ENCODE measurements at places on chromosomes 1 and 21. TPM values are rescaled to one million over a fixed set of nuclear protein-coding genes. Genes with fewer than 3 reads are reported as not detected.

DNA sequence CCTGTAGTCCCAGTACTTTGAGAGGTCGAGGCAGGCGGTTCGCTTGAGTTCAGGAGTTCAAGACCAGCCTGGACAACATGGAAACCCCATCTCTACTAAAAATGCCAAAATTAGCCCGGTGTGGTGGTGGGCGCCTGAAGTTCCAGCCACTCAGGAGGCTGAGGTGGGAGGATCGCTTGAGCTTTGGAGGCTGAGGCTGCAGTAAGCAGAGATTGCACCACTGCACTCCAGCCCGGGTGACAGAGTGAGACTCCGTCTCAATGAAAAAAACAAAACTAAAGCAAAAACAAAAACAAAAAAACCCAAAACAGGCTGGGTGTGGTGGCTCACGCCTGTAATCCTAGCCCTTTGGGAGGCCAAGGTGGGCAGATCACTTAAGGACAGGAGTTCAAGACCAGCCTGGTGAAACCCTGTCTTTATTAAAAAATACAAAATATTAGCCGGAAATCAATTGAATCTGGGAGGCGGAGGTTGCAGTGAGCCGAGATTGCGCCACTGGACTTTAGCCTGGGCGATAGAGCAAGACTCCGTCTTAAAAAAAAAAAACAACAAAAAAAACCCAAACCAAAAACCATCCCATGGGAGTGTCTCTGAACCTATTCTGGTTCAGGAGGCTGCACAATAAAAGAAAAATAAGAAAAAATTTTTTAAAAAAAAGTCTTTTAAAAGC lies 1.7 kb upstream of the CGN start:
- no peak for DNase-seq

GRCh38 chr1:24383381-24383940 lies 30.1 kb downstream of the STPG1 start:
- DNase-seq, result no peak

- DNase-seq, result no peak
These were observed 889.7 kb downstream of the ADGRL2 start for GRCh38 chr1:82690411-82690810.

- peak; percentile 46 for DNase-seq
These were observed 23.0 kb downstream of the LRRC8B start for GRCh38 chr1:89547563-89548116.

GRCh38 chr1:243568793-243569192 lies 281.2 kb downstream of the AKT3 start:
- DNase-seq, result no peak

DNA sequence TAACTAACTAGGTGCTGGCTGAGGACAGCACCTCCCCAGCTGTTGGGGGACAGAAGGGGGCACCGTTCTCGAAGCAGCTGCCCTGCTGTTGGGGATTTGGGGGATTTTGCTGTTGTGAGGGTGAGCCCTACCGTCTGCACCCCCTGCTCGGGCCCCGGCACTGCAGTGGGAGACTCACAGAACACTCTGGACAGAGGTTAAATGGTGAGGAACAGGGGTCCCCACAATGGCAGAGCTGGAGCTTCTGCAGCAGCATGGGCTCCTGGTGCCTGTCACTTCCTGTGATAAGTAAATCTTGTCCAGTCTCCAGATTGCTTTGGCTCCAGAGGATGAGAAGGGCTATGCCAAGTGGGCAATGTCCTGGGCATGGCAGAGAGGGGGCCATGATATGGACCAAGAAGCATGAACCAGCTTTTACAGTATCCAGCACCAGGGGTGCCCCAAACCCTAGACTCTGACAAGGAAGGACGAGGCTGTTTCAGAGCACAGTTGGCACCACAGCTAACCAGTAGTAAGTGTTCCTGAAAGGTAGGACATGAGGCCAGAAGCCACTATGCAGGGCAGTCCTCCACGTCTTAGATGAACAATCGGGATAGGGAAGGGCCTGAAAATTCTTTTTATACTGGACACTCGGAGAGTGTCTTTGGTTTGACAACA lies 365.1 kb upstream of the VAMP3 start:
- DNase-seq, result peak; percentile 30

GRCh38 chr21:45836694-45837670 lies 144.6 kb upstream of the COL6A1 start:
- no peak for DNase-seq

DNA sequence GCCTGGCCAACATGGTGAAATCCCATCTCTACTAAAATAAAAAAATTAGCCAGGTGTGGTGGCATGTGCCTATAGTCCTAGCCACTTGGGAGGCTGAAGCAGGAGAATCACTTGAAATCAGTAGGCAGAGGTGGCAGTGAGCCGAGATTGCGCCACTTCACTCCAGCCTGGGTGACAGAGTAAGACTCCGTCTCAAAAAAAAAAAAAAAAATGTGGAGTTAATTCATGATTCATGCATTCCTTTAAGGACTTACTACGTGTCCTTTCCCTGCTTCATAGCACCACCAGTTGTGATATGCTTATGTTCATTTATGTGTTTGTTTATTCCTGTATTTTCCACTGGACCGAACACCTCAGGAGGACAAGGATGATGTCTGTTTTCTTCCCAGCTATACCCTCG lies 12.7 kb upstream of the PRELP start:
- DNase-seq, result no peak

DNA sequence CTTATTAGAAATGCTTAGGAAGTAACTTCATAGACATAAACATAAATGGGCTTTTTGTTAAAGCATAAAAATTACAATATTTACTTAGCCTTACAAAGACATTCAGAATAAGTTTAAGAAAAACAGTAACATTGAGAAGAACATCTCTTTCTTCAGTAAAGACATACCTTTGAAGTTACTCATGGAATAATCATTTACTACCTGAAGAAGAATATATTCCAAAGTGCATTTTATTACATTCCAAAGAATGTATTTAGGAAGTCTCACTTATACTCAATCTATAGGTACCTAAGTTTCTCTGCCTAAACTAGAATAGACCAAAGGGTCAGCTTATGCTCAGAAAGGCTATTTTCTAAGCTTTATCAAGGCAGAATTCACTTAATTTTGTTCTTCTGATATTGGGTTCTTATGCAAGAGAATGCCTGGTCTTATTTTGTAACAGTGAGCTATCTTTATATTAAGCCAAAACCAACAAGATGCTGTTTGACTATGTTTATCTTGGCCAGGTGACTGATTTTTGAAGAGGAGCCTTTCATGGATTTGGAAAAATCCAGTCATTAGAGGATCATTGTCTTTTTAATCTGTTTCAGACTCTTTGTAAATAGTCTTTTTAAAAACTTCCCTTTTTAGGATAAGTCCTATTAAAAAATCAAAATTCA lies 110.1 kb downstream of the OLFML2B start:
- DNase-seq, result no peak

DNA sequence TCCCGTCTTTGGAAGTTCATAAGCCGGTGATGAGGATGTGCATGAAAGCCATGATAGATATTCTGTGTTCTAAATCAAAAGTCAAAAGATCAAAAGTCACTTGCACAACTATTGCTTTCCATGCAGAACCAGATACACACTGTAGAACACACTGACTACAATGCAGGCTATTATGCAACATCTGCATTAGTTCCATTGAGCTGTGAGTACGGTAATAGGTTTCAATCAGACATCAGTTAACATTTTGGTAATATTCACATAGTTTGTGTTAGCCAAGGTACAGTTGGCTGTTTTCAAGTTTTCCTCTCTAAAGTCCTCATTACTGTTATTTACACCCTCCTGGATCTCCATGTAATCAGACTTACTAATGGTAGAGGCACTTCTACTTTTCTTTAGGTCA lies 3.1 kb downstream of the KCNA2 start:
- no peak for DNase-seq

DNA sequence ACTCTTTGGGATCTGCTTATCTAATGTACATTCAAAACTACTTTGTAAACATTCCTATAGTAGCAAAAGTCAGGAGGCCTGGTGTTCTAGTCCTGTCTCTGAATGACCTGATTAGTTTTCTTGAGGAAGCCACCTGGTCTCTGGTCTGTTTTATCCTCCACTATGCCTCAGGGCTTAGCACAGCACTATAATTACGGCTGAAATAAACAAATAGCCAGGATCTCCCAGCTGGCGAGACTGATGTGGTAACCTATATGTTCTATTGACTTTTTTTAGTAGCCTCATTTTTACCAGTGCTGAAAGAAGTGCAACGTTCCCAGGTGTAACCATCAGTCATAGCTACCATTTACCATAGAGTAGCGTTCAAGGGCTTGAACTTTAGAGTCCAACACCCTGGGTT lies 24.2 kb upstream of the RPL11 start:
- no peak for DNase-seq

DNA sequence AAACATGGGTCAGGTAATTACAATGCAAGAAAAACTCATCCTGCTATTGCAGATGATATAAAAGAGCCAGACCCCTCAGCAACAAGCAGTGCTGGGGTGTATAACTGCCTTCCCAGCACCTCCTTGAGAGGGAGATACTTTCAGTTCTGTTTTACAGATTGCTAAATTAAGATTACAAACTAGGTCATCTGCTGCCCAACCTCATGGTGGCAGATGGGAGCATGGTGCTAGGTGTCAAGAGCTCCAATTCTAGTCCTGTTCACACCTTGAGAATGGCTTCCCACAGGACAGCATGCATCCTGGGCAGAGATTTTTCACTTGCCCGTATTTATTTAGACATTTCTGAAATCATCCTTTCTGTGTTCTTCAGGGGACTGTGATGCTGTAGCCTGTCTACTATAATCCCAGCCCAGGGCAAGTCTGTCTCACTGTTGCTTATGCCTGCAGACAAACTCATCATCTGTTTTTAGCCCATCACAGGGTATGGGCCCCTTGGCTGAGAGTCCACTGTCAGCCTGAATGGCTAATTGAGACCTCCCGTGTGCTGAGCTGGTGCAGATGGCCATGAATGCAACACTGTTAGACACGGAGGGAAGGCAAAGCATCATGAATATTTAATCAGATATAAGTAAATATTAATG lies 40.2 kb upstream of the PBX1 start:
- DNase-seq, result no peak

DNA sequence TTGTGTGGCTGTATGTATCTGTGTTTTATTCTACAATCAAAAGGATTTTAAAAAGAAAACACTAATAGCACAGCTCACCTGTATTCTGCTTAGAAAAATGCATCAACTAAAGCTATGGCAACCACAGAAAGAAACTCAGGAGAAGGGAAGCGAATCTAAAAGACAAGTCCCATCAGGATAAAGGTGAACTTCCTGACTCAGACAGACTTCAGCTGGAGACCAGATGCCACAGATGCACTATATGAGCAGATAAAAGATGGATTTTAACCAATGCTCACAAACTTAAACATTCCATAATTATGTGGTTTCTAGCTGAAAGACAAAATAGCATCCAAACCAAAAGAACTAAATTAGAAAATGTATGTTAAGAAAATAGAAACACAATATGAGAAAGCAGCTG lies 231.0 kb downstream of the RERE start:
- no peak for DNase-seq

DNA sequence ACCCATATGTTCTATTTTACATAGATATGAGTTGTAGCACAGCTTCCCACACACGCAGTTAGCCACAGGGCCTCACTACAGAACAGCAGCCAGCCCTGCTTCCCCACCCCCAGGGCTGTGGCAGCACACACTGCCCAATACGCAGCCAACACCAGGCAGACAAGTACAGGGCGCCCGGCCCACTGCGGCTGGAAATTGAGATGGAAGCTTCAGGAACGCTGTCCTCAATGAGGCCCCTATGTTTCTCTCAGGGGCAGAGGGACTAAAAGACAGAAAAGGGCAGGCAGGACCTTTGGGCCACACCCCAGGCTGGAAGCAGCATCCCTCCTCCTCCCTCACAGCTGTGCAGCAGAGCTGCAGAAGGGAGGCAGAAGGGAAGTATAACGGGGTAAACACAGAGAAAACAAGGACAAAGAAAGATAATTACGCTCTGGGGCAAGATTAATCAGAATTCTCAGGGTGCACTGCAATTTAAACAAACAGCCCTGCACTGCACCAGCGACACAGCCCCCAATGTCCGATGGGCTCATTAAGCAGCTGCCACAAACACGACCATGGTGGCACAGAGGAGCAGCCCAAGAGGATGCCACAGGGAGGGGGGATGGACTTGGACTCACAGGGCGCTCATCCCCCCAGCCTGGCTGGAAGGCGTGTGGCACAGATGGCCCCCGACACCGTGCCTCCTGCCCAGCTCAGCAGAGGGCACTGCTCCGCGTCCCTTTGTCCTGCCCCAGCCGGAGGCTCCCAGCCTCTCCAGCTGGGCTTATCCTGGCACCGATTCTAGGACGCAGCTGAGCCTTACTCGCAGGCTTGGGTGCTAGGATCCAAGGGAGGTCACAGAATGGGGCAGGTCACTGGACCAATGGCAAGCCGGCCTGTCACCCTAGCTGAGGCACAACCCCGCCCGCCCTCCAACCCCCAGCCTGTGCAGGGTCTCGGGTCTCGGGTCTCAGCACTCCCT lies 14.2 kb downstream of the WDR4 start:
- DNase-seq, result no peak

GRCh38 chr1:14552246-14552965 lies 46.1 kb upstream of the KAZN start:
- DNase-seq, result no peak

- DNase-seq, result peak; percentile 19
These were observed 56.1 kb downstream of the NPHP4 start for GRCh38 chr1:5936126-5936525.

GRCh38 chr1:198258491-198258890 lies 101.7 kb downstream of the NEK7 start:
- DNase-seq, result no peak

GRCh38 chr1:199403531-199404116 lies 623.9 kb upstream of the NR5A2 start:
- DNase-seq, result no peak

DNA sequence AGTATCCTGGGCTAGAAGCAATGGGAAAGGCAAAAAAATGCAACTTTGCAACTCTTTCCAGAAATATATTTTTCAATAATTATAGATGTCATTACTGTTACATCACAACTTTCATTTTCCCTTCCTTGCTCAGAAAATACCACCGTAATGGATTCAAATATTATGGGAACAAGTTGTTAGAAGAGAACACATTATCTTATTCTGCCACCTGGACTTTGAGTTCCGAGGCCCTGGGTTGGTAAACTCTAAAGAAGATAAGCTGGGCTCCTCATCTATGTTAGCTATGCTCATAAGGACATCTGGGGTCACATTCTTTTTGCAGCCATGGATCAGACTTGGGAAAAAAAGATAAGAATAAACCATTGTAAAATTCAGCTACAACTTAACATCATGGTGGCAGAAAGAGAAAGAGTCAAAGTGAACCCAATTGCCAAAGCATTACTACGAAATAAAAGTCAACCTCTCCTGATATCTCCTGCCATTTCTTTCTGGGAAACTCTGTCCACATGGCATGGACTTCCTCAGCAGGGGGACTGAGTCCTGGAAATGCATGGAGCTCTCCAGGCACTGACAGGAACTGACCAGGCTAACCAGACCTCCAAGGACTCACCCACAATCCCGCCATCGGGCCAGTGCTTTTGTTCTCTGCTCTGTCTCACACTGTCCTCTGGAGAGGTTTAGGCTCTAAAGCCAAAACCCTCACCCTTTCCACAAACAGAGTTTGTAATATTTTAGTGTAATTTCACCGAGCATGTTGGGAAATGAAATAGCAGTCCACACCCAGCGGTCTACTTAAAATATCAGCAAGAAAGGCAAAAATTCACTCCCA lies 499.1 kb upstream of the RUNX1 start:
- no peak for DNase-seq

Gene PTPRC
- 35.1 TPM for total RNA-seq

Gene KCNJ15
- 58.5 TPM for total RNA-seq

Gene TRIM63
- total RNA-seq, result 0.49 TPM

Gene SPATA17
- 3.2 TPM for total RNA-seq

Gene RPL5
- 964 TPM for total RNA-seq

Gene SPRR2A
- 0.96 TPM for total RNA-seq

Gene OLFML2B
- total RNA-seq, result 3.4 TPM

Gene GOLPH3L
- total RNA-seq, result 52.6 TPM

Gene PEX19
- total RNA-seq, result 102 TPM

All from ureter (tissue), 1 donor.